ENCODE measurements at places on chromosomes 2 and 18.

DNA sequence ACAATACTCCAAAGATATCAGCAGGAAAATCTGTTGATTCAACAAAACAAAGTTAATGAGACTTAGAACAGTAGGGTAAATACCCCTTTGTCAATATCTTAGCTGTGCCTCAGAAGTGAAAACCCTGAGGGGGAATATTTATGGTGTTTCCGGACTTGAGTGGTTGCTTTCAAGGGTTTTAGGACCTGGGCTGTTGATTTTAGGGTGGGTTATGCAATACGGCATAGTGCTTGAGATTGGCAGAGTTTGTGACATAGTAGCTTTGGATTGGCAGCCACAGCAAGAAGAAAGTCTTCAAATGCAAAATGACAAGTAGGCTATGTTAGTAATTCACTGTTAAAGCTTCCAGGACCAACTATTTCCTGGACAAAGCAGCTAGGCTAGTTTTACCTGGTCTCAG lies 826.3 kb upstream of the CDH2 start:
- DNase-seq, result no peak

- DNase-seq, result no peak
Observed at GRCh38 chr18:22424565-22424963, 6.8 kb upstream of the CTAGE1 start.

DNA sequence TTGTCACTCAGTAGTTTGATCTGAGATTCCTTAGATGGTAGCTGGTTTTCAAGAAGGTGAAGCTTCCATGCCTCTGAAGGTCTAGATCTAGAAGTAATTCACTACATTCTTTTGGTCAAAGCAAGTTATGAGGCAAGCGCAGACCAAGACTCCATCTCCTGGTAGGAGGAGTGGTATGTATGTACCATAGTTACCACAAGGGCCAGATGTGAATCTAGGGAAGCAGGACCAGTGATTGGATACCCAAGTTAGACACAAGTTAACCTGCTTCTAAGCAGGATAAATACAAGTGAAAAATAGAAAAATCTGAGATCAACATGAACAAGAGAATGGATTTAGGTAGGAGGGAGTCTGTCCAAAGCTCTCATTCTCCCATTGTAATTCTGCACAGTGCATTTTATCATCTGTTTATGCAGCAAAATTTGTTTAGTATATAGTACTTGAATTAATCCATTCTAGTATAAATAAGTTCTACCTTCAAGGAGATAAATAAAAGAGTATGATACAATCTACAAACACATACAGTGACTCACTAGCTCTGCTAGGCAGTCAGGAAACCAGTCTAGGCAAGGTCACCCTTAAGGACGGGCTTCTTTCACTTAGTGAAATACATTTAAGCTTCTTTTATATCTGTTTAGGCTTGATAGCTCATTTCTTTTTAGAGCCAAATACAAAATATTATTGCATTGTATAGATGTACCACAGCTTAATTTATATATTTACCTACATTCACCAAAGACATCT lies 14.2 kb upstream of the DOCK10 start:
- DNase-seq, result no peak

- no peak for DNase-seq
Observed at GRCh38 chr2:221385716-221386115, 186.4 kb downstream of the EPHA4 start.

GRCh38 chr2:24233321-24233720 lies 58.5 kb downstream of the FAM228A start:
- DNase-seq, result no peak

DNA sequence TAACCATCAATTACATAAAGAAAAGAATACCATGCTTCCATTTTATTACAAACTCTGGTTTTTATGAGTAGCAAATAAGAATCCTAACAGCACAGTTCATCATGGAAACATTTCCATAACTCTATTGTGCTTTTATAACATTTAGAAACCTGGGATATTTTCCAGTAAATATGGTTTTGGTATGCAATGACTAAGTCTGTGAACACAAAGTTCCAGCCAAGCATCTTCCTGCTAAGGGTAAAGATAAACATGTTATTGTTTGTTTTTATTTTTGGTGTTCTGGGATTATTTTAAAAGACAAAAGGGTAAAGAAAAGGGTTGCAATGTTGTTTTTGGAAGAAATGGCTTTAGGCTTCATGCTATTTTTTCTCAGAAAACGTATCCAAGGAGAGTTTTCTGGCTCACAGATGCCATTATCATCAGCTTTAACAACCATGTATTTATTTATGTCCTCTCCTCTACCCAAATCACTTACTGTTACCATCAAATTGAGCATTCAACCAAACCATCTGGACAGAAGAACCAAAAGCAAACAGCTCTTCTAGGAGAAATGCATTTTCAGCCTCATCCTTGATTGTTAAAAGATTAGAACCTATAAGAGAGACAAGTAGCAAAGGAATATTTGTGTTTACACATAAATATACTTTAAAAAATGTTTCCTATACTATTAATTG lies 116.0 kb downstream of the PLA2R1 start:
- DNase-seq, result no peak

DNA sequence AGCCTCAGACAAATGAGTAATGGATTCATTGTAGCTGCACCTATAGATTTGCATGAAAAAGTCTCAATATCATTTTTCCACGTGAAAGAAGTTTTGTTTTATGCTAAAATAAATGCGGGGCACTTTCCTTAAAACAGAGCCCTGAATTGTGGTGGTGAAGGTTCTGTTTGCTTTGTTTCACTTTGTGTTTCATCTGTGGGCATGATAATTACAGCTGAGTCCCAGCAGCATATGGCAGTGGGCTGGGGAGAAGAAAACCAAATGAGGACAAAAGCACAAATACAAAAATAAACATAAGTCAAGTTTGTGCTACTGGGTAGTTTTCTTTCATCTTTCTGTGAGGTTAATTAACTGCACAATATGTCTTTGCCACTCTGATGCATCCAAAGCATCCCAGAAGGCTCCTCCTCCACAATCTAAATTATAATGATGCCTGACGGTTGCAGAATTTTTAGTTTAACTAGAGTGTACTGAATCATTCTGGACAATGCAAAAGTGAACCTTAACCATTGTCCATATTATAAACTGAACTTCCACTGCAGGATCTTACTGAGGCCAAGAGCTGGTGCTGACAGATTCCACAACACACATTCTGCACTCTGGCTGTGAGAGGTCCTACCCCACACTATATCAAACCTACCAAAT lies 97.6 kb downstream of the DSC3 start:
- DNase-seq, result no peak

DNA sequence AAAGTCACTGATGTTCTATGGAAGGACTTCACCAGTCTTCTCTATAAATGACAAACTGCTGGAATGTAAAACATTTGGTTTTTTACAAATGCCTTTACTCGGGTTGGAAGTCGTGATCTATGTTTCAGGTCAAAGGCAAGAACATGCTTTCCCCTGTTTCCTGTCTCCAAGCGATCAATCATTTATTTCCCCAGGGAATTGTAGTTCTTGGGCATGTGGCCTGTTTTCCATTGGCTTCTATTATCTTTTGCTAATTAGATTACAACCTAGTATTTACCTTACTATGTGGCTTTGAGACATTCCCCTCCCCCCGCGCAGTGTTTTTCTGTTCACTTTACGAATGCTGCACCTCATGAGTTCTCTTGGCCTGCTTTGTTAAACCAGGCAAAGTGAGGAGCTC lies 684.2 kb downstream of the EPHA4 start:
- DNase-seq, result no peak

- DNase-seq, result no peak
Observed at GRCh38 chr2:171811245-171811628, 82.8 kb downstream of the SLC25A12 start.

GRCh38 chr2:38933653-38934052 lies 44.0 kb downstream of the ARHGEF33 start:
- no peak for DNase-seq

DNA sequence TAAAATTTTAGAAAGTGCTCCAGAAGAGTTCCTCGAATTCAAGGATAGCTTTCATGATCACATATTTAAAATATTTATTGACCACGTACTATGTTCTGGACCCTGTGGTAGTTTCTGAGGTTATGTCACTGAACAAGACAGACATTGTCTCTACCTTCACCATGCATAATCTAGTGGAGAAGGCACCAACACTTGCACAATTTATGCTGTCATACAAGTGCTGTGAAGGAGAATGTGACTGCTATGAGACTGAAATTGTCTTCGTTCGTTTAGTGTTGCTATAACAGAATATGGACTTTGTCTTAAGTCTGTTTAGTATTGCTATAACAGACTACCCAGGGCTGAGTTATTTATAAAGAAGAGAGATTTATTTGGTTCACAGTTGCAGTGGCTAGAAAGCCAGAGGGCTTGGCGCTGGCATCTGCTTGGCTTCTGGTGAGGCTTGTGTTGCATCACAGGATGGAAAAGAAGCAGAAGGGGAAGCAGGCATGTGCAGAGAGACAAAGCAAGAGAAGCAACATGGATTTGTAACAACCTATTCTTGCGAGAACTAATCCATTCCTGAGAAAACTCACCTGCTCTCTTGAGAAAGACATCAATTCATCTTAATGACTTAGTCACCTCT lies 50.0 kb upstream of the RFX8 start:
- DNase-seq, result no peak

DNA sequence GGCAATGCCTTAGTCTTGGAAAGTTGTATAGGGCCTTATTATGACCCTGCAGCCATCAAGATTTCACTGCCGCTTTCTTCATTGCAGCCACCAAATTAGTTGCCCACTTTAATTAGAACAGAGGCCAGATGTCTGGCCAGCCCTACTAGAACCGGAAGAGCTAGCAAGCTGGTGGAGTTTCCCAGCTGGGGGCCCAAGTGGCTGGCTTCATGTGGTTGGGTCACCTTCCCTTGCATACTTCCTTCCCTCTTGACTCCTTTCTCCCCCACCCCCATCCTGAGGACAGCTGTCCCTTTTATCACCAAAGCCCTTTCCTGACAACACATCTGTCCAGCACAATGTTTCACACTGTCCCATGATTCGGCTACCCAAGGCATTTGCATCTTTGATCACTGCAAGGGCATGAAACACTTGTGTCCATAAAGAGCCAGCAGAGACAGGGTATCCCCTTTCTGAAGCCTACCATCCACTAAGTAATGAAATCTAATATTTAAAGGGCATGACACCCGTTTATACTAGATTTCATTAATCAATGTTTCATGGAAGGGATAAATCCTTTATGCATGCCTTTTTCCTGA lies 187.2 kb downstream of the BCL11A start:
- no peak for DNase-seq

GRCh38 chr2:108634011-108634410 lies 85.3 kb upstream of the RANBP2 start:
- DNase-seq, result no peak

GRCh38 chr18:9419956-9420631 lies 55.2 kb upstream of the RALBP1 start:
- DNase-seq, result no peak

DNA sequence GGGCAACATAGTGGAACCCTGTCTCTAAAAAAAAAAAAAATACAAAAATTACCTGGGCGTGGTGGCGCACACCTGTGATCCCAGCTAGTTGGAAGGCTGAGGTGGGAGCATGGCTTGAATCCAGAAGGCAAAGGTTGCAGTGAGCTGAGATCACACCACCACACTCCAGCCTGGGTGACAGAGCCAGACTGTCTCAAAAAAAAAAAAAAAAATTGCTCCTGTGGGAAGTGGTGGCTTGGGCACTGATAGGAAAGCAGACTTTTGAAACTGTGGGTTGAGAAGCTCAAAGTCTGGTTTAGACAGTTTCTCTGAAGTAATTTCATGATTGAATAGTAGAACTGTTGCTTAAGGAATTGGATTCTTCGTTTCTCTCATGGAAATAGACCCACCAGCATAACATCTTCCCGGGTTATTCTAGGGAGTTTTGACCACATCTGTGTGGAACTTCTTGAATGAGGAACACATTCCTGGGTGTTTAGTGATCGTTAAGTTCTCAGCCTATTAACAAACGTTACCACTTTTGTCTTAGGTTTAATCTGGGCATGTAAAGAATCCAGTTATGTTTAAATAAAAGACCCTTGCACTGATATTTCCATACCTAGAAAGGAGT lies 33.5 kb downstream of the GRHL1 start:
- no peak for DNase-seq

DNA sequence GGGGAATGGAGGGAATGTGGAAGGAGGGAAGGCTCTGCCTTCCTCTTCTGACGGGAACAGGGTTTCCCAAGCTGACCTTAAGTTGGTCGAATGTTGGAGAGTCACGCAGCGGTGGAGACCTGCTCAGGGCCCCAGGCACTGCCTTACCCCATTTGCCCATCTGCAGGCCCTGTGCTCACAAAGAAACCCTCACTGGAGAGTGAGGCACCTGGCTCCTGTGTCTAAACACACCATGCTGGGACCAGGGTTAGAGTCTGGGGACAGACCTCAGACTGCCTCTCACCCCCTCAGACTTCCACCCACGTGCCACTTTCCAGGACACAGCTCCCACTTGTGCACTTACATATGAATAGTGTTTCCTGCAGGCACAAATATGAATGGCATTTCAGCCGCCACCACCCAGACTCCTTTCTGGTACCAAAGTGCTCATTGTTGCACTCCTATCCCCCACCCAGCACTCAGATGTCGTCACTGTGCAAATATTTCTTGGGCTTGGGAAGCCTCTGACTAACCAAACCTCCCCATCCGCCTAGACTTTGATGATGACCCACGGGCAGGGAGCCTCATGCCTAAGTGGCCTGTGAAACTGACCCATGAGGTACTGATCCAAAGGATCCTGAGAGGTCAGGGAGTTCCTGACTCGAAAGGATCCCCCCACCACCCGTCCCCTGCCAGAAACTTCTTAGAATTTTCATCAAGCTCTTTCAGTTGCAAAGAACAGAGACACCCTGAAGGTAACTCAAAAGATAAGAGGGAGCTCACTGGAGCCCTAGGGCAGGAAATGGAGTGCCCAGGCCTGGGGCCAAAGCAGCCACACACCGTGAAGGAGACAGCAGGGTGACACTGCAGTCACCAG lies 78.3 kb downstream of the STPG4 start:
- DNase-seq, result no peak

- DNase-seq, result no peak
Observed at GRCh38 chr18:70331456-70332097, 42.7 kb downstream of the SOCS6 start.

- DNase-seq, result no peak
Observed at GRCh38 chr2:211599146-211599545, 939.5 kb downstream of the ERBB4 start.

GRCh38 chr2:240655931-240656886 lies 26.5 kb downstream of the AQP12B start:
- no peak for DNase-seq

DNA sequence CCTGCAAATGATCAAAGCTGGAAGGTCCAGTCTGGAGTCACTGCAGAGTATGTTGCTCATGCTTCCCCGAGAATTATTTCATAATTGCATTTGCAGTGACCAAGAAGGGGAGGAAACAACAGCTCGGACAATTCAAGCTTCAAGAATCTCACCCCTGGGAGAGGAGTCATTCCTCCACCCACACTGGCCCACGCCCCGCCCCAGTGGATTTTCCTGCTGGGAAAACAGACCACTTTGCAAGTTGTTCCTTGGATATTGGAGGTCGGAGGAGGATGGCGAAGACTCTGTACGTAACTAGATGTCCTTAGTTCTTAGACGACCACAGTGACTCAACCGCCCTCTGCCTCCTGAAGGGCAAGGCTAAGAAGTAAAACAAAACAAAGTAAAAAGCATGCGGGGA lies 159.4 kb downstream of the TPO start:
- DNase-seq, result no peak

GRCh38 chr2:12032975-12033374 lies 286.5 kb downstream of the LPIN1 start:
- no peak for DNase-seq

All from right renal pelvis (tissue), 4 donors.